KG1 (cell line): ENCODE measurements at places on chromosomes 1 and 21.

DNA sequence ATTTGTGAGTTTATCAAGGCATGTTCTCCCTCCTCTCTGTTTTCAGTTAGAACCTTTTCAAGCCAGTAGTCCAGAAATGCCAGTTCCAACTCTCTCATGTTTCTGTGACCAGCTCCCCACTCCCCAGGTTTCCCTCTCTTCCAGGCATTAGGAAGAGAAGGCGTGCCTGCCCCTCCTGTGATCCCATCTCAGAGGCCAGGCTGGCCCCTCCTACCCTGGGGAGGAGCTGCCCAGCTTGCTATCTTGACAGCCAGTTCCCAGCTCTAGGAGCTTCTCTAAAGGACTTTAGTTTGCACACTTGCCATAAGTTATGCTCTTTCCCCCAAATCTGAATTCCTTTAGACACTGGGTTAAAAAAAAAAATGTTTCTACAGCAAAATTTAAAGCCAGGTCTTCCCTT is 8.9 kb downstream of the HYI start:
- no peak for DNase-seq

DNA sequence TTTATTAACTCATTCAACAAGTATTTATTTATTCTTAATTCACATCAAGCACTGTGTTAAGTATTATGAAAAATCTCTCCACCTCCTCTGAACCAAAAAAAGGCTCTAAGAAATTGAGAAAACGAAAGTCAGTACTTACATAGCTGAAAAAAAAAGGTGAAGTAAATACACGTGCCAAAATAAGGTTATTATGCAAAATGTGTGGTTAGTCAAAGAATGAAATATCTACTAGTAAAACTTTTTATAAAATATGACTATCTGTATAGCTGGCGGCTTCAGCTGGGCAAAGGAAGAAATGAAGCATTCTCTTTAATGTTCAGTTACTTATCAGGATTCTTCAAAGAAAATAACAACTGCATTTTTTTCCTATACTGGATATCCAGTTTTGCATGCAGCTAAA is 35.5 kb upstream of the ASPM start:
- DNase-seq, result no peak

GRCh38 chr1:111723871-111724270 is 15.3 kb downstream of the INKA2 start:
- no peak for DNase-seq

- DNase-seq, result no peak
Measured at GRCh38 chr1:166730299-166730888, 108.9 kb upstream of the POGK start.

DNA sequence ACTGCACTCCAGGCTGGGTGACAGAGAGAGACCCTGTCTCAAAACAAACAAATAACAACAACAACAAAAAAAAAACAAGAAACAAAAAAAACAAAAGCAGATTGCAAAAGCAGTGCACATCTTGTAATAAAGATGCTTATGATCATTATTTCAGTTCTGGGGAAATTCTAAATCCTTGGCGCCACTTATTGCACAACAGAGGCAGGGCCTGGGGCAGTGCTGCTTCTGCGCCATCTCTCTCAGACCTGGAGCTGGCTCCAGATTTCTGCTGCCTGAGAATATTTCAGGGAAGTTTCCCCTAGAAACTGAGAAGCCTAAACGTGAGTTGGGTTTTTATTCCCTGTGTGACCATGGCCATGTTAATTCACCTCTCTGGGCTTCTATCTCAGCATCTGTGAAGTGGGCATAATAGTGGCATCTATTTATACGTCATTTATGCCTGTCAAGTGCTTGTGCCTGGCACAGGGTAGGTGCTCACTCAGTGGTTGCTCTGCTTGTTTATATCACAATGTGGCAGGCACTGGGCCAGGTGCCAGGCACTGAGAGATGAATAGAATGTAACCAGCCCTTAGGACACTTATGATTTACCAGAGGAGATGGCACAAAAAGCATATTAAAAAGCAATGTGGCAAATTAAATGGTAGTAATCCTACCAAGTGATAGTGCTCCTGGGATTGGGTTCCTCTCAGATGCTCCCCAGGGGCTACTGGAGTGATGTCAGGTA is 67.9 kb downstream of the MDM4 start:
- DNase-seq, result no peak

- DNase-seq, result no peak
Measured at GRCh38 chr1:220224033-220224432, 48.2 kb downstream of the RAB3GAP2 start.

DNA sequence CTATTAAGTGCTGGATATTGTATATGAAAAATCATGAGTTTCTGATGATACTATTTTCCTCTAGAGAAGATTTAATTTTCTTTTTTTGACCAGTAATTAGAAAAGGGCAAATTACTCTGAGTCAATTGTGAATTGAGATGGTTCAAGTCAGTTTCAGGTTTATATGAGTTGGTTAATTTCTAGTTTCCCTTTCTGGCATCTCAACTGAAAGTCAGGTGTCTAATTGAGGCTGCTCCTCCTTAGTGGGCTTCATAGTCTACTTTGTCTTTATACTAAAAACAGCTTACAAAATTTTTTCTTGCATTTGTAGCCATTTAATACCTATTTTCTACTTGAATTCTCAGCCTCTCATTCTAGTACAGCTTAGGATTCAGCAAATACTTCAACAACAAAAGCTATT is 387.3 kb downstream of the RPS6KC1 start:
- DNase-seq, result no peak

DNA sequence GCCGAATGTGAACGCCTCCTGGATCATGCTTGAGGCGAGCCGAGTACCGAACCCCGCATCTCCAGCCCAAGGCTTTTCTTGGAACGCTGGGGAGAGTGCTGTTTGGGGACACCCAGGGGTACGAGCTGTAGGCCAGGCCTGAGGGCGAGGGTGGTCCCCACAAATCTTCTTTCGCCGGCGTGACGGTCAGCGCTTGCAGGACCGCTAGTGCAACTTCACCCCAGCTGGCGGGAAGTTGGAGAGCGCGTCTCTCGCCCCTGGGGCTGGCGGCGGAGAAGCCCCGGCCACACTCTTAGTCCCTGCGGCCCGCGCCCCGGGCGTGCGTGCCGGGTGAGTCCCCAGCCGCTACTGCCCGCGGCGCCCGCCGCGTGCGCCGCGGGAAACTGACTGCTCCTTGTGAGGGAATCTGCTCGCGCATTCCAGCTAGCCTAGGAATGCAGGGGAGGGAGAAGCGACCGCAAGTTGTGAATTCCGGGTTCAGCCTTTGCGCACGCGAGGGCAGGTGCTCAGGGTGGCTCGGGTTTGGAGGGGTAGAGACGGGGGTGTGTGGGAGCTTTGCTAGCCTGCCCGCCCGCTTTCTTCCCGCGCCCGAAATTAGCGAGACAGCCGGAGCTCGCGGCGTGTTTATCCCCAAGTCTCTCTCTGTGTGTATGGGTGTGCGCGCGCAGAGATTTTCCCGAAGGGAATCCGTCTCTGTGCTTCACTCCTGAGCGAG is 884 bp downstream of the LHX4 start:
- DNase-seq, result no peak

DNA sequence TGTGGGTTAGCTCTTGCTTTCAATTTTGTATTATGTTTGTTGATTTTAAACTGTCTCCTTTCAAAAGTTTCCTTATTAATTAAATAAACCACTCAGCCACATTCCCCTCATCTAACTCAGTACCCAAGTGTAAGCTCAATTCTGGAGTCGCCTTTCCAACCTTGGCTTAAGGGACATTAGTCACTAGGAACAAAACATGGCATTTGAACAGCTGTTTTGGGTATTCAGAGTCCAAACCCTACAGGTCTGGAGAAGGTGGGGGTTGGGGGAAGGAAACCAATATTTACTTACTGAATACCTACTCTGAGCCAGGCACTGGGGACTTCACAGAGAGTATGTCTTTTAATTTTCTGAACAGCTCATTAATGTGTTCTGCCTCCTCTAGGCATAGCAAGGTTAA is 117.2 kb upstream of the JUN start:
- DNase-seq, result no peak

- no peak for DNase-seq
Measured at GRCh38 chr1:184190616-184191015, 139.1 kb downstream of the TSEN15 start.

- DNase-seq, result no peak
Measured at GRCh38 chr1:201709564-201710295, 119.2 kb upstream of the IPO9 start.

- DNase-seq, result no peak
Measured at GRCh38 chr1:80657044-80657643, 1143.6 kb upstream of the ADGRL2 start.

DNA sequence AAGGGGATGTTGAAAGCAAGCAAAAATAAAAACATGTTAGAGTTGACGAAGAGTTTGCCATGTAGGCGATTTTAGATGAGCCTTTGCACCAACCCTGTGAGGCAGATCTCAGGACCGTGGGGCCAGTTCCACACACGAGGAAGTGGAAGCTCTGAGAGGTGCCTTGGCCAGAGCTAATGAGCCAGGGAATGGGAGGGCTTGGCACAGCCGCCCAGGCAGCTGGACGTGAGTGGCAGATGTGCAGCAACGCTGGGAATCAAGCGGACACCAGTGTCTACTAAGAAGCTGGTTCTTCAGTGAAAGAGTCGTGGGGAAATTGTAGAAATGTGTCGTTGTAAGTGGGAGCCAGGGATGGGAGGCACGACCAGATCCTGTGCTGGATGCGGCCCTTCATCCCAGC is 58.9 kb upstream of the COL6A1 start:
- DNase-seq, result no peak

DNA sequence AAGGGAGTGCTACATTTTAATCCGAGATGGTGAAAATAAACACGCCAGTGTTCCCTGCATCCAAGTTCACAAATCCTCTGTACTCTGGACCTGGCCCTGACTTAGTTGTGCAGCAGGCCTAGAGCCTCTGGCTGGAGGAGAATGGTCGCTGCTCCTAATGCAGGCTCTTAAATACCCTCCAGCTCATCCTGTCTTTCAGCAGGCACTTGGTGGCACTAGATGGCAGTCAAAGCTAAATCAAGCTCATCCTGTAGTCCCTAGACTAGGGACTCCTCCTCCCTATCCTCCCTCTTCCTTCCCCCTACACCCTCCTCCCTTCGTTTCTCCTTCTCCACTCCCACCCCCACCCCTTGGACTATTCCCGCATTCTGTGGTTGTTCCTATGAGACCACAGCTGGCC is 41.6 kb upstream of the MTR start:
- no peak for DNase-seq

- DNase-seq, result no peak
Measured at GRCh38 chr1:173529106-173529505, 52.0 kb downstream of the PRDX6 start.

- DNase-seq, result no peak
Measured at GRCh38 chr1:227731241-227731677, 3.8 kb downstream of the JMJD4 start.

- no peak for DNase-seq
Measured at GRCh38 chr1:6298940-6299465, 38.1 kb upstream of the GPR153 start.

GRCh38 chr1:70656361-70656760 is 245.3 kb downstream of the CTH start:
- no peak for DNase-seq

DNA sequence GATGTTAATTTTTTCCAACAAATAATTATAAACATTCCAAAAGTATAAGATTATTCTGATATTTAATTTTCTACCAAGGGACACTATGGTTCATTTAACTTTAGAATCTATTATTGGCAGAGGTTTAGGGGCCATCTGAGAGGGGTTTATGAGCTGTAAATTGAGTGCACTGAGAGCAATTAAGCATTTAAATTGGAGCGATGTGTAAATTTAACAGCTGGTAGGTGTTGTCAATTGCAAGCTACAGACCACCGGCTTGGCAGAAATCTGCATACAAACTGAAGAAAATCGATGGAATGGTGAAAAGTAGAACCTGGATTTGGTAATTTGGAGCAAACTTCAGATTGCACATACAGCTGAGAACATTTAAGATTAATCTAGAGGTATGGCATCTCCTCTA is 55.8 kb upstream of the MTF2 start:
- no peak for DNase-seq

- no peak for DNase-seq
Measured at GRCh38 chr1:55876276-55877060, 661.3 kb upstream of the USP24 start.

DNA sequence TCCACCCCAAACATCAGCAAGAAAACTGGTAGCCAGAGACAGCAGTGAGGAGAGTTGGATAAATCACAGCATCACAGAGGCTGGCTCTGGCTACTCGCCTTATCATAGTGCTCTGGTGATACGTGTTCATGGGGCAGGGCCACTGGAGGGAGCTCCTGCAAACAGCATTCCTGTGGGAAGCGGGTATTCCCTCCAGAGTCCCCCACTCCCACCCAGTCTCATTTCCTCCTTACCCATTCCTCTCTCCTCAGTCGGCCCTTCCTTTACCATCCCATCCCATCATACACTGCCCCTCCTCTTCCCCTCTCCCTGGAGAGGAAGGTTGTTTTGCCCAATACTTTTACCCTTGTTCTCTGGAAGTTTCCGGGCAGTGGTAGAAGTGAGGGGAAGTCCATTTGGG is 7.1 kb downstream of the NHLH2 start:
- no peak for DNase-seq

- DNase-seq, result no peak
Measured at GRCh38 chr1:230851291-230851691, 17.0 kb downstream of the C1orf198 start.

GRCh38 chr1:174194461-174194860 is 35.1 kb downstream of the RABGAP1L start:
- DNase-seq, result no peak

GRCh38 chr1:41665962-41666917 is 181.8 kb upstream of the EDN2 start:
- no peak for DNase-seq

DNA sequence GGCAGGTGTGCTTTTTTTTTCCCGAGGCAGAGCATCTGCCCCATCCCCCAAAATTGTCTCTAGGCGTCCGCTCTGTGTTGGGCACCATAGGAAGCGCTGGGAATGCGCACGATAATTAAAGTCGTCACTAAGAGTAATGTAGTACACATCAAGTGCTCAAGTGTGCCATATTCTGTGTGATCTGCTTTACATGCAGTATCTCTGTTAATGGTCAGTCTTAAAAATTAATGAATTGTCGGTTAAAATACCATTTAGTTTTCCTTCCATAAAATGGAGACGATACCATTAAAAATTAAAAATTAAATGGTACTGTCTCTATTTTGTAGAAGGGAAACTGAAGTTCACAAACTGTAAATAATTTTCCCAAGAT is 544 bp upstream of the CCT8 start:
- DNase-seq, result no peak
